CD4-positive, alpha-beta T cell treated with Interferon gamma for 1 hour (primary cell): ENCODE measurements at places on chromosomes 12 and 14.

DNA sequence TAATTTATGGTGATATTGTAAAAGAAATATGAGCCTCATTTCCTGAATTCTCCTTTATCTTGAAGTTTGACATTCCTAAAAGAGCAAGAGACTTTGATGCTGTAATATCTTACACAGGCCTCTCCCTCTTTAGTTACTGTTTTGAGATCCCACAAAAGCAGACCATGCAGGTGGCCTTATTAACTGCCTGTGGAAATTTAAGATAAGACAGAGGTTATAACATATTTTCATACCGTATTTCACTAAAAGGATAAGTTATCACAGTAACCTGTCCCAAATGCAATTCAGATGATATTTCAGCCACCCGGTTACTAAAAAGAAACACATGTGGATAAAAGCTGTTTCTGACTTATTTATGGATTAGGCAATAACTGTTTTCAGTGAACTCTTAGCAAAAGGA, 150.1 kb downstream of the NAV3 start:
- DNase-seq = no peak

- no peak for DNase-seq
These were observed 2.0 kb downstream of the ANO4 start for GRCh38 chr12:100796621-100797020.

DNA sequence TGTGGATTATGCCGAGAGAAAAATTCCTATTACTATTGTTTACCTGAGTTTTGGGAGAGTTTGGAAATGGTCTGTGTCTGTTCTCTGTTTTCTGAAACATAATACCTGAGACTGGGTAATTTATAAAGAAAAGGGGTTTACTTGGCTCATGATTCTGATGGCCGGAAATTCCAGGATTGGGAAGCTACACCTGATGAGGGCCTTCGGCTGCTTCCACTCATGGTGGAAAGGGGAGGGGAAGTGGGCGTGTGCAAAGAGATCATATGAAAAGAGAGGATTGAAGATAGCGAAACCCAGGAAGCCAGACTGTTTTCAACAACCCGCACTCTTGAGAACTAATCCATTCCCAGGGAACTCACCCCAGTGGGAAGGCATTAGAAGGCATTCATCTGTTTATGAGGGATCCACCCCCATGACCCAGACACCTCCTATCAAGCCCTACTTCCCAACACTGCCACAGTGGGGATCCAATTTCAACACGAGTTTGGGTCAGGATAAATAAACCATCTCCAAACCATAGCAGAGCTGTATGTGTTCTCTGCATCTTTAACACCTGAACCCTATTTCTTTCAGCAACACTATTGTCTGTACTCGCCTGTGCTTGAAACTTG, 51.1 kb downstream of the APAF1 start:
- no peak for DNase-seq

DNA sequence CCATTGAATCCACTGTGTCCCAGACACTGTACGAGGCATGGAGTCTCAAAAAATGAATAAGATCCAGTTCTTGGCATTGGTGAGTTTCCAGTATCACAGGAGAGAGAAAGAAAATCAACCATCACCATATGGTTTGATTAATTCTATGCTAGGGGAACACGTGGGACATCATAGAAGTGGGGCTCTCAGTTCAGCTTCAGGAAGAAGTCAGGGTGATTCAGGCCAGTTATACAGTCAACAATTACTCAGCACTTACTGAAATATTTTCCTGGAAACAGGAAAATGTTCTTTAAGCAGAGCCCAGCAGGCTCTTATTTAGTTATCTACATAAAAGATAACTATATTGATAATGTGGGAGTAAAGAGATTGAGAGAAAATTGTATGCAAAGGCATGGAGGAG, 407.2 kb downstream of the NOVA1 start:
- no peak for DNase-seq

GRCh38 chr14:60346706-60347105, 97.7 kb downstream of the PPM1A start:
- no peak for DNase-seq

DNA sequence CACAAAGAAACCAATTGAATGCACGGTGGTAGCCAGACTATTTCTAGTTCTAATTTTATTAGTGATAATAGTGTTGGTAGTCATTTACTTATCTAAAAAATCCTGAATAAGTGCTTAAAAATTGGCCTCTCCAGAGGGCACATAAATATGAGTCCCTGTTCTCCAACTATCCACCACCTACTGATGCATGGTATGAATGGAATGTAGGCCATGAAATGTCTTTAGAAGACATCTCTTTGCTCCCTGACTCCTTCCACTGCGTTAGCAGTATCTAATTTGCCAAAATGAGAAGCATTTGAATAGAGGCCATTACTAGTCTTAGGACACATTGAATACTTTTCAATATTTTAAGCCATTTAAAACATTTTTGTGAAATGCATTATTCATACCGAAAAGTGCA, 261.7 kb downstream of the LRFN5 start:
- no peak for DNase-seq

DNA sequence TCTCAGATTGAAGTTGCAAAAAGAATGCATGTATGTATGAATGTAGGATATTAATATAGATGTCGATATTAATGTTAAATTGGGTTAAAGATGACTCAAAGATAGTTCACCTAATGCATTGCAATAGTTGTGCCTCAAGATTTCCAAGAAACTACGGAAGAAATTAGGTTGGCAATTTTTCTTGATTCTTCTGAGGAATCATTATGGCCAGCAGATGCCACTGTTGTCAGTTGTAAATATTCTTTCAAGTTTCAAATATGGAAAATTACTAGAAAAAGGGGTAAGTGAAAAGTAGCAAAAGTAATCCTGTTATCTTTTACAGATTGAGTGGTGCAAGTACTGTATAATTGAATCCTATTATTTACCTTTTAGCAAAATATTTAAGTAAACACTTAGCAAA, 202.1 kb downstream of the ADAMTS20 start:
- no peak for DNase-seq

DNA sequence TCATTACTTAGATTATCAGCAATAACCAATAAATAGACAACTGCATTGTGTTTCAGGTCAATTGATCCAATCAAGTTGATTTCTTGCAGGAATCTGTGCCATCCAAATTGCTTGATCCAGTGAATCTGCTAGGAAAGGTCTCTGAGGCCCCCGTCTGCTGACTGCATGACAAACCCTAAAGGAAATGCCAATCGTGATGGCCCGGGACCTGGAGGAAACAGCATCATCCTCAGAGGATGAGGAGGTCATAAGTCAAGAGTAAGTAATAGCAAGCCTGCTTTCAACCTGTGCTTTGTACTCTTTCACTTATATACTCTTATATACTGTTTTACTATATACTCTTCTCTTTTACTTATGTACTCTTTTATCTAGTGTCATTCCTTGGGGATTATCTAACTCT, 1.9 kb downstream of the TTLL5 start:
- no peak for DNase-seq

DNA sequence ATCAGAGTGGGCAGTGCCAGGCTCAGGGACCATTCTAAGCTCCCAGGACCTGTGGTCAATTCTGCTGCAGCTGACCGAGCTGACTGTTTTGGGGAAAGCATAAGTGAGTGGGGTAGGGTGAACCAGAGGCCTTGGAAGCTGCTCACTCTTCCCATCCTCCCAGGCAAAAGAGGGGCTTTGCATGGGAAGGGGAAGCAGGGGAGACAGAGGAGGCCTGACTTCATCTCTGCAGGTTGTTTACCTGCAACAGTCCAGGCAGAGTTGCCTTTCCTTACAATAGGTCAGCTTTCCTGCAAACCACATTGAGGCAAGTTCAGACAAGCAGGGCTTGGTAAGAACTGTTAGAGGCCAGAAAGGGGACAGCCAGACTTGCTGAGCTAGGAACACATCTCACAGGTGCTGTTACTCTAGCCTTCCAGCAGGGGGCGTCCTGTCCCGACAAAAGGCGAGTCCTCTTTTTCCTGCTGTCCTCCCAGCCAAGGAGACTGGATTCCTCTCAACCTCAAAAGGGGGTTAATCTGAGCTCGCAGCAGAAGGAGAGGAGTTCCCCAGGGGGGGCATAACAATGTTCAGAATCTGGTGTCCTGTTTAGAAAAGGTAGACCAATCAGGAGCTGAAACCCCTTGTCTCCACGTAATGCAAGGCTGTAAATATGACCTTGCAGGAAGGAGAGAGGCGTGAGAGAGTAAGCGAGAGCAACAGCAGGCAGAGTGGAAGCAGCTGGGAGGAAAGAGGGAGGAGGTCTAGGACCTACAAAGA, 4.3 kb upstream of the DHRS2 start:
- peak; percentile 55 for DNase-seq

GRCh38 chr12:78963439-78964227, 99.1 kb downstream of the SYT1 start:
- no peak for DNase-seq

DNA sequence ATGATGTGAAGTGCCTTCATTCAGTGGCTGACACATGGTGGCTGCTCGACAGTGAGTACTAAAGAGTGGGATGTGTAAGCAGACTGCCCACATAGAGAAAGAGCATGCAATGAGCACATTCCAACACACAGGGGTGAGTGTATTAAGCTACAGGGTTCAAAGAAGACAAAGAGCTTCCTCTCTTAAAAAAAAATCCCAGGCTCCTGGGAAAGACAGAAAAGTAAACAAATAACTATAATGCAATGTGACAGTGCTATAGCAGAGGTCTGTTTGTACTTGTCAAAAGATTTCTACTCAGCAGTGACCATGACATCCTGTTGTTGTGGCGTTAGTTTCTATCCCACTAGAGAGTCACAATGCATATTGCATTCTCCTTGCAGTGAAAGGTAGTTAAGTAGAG, 12.4 kb upstream of the PCNX1 start:
- no peak for DNase-seq

GRCh38 chr12:22313286-22313962, 21.1 kb downstream of the ST8SIA1 start:
- no peak for DNase-seq

GRCh38 chr12:97471194-97471593, 8.6 kb downstream of the RMST start:
- no peak for DNase-seq

DNA sequence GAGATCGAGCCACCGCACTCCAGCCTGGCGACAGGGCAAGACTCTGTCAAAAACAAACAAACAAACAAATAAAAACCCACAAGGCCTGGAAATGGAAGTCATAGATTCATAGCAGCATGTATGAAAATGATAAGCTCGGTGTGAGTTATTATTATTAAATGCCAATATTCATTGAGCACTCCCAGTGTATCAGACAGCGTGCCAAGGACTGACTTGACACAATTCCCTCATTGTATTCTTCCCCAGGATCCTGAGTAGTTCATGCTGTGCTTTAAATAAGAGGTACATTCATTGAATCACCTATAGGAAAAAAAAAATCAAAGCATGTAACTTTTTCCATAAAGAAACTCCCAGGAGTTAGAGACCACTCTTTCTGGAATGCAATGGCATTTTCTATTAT, 12.6 kb upstream of the RFLNA start:
- DNase-seq = no peak

- no peak for DNase-seq
These were observed 38.5 kb downstream of the LTBP2 start for GRCh38 chr14:74573421-74574089.

GRCh38 chr14:34983148-34983760, 462 bp downstream of the SRP54 start:
- DNase-seq = no peak

- DNase-seq = no peak
These were observed 219.6 kb upstream of the C14orf180 start for GRCh38 chr14:104359969-104360442.

- no peak for DNase-seq
These were observed 54.8 kb downstream of the PPFIBP1 start for GRCh38 chr12:27578689-27579372.

DNA sequence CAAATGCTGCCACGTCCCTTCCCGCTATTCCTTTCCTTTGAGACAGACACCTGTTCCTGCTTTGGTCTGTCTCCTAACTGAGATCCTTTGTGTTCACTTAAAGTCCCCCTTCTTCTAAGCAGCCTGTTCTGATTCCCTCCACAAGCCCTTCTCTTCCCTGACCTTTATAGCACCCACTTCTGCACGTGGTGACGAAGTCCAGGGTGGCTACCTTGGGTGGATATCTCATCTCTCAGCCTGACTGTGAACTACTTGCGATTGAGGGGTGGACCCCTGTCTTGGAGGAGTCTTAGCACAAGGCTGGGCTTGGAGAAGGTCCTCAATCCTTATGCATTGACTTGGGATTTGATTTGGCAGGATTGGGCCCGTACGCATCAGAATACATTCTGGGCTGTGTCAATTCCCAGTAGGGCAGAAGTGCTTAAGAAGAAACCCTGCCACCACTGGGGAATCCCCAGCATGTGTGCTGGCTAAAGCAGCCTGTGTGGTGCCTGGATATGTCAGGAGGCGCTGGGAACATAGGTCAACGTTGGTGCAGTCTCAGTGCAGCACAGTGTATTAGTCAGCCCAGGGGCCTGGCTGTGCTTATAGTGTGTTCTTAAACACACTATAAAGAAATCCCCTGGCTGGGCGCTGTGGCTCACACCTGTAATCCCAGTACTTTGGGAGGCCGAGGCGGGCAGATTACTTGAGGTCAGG, 23.6 kb downstream of the KRT80 start:
- no peak for DNase-seq

DNA sequence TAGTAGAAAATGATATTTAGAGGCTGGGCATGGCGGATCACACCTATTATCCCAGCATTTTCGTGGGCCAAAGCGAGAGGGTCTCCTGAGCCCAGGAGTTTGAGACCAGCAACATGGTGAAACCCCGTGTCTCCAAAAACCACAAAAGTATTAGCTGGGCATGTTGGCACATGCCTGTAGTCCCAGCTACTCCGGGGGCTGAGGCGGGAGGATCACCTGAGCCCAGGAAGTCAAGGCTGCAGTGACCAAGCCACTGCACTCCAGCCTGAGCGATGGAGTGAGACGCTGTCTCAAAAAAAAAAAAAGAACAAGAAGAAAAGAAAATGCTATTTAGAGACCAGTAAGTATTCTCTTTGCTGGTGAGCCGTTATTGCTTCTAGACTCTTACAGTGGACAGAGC, 79.2 kb upstream of the MDM1 start:
- no peak for DNase-seq

GRCh38 chr12:1668833-1669543, 21.9 kb upstream of the ADIPOR2 start:
- peak; percentile 6 for DNase-seq

- peak; percentile 48 for DNase-seq
These were observed 14.3 kb upstream of the ARMH4 start for GRCh38 chr14:58166005-58166983.

- DNase-seq = no peak
These were observed 29.8 kb downstream of the ERG28 start for GRCh38 chr14:75630695-75631452.

- DNase-seq = no peak
These were observed 239.8 kb downstream of the KTN1 start for GRCh38 chr14:55819610-55820304.

DNA sequence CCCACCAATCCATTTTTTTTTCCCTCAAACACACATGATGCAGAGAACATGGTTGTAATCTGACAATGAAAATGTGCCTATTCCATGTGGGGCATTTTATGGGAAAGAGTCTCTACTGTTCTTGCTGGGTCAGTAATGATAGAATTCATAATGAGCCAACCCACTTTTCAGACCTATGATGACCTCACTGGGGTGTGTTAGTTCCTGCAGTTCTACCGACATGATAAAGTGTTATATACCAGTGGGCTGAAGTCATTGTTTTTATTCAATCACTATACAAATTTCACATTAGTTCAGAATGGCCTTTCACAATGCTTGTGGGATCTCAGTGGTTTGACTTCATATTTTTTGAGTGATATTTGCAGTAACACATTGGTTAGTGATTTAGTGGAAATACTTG, 47.5 kb downstream of the PPFIBP1 start:
- no peak for DNase-seq
